ENCODE measurements at places on chromosomes 12 and 14.

- DNase-seq: no peak
- no peaks in the 10 kb centered on the region for H3K27me3 ChIP-seq
- no peak overlapping the region for H3K27ac ChIP-seq
- no peaks in the 10 kb centered on the region for H3K36me3 ChIP-seq
- no peak overlapping the region for H3K4me3 ChIP-seq
- no peaks in the 10 kb centered on the region for H3K4me1 ChIP-seq
These were observed 64.5 kb downstream of the SYT1 start for GRCh38 chr12:78929075-78929418.

GRCh38 chr12:46357438-46358324 lies 14.9 kb downstream of the SLC38A2 start:
- H3K4me3 ChIP-seq: no peak overlapping the region
- DNase-seq: no peak
- H3K27me3 ChIP-seq: no peaks in the 10 kb centered on the region
- H3K27ac ChIP-seq: peak overlapping the region; percentile 18
- peaks cover 19% of the 10 kb centered on the region for H3K36me3 ChIP-seq
- H3K4me1 ChIP-seq: no peaks in the 10 kb centered on the region

GRCh38 chr12:46179693-46180452 lies 89.0 kb downstream of the SLC38A1 start:
- H3K4me1 ChIP-seq: no peaks in the 10 kb centered on the region
- no peak overlapping the region for H3K4me3 ChIP-seq
- H3K27ac ChIP-seq: no peak overlapping the region
- H3K27me3 ChIP-seq: no peaks in the 10 kb centered on the region

- H3K4me3 ChIP-seq: no peak overlapping the region
- H3K27me3 ChIP-seq: no peaks in the 10 kb centered on the region
- no peaks in the 10 kb centered on the region for H3K4me1 ChIP-seq
- no peaks in the 10 kb centered on the region for H3K36me3 ChIP-seq
These were observed 339.1 kb downstream of the TMEM132D start for GRCh38 chr12:129564768-129565167.

- H3K4me1 ChIP-seq: no peaks in the 10 kb centered on the region
- no peak overlapping the region for H3K27ac ChIP-seq
- peaks cover 27% of the 10 kb centered on the region for H3K27me3 ChIP-seq
- no peaks in the 10 kb centered on the region for H3K36me3 ChIP-seq
- H3K4me3 ChIP-seq: no peak overlapping the region
- DNase-seq: no peak
These were observed 62.0 kb upstream of the BCL11B start for GRCh38 chr14:99333841-99334635.

GRCh38 chr14:103317251-103317650 lies 16.8 kb upstream of the EIF5 start:
- no peaks in the 10 kb centered on the region for H3K4me1 ChIP-seq
- DNase-seq: no peak
- no peak overlapping the region for H3K27ac ChIP-seq
- H3K4me3 ChIP-seq: no peak overlapping the region
- H3K36me3 ChIP-seq: no peaks in the 10 kb centered on the region

DNA sequence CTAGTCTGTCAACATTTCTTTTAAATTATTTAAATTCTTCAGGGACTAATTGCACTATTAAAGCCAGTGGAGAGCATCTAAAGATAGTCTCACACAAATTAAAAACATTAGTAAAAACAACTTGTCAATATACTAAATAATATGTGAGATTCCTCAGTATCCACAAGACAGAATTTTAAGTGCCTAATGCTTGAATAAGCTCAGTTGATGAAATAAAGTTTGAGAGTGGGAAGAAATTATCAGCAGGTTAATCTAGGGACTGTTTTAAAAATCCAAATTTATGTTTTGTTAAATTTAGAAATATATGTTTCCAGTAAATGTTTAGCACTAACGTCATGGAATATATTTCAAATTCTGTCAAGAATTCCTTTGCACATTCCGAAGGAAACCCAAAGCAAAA lies 105.2 kb downstream of the SLC41A2 start:
- H3K27ac ChIP-seq: no peak overlapping the region
- H3K27me3 ChIP-seq: no peaks in the 10 kb centered on the region
- no peak overlapping the region for H3K4me3 ChIP-seq
- DNase-seq: no peak
- no peaks in the 10 kb centered on the region for H3K4me1 ChIP-seq
- no peaks in the 10 kb centered on the region for H3K36me3 ChIP-seq
